ENCODE measurements at places on chromosomes 11 and 22.

GRCh38 chr11:110121204-110121603, 28.0 kb downstream of the ZC3H12C start:
- DNase-seq = no peak

- DNase-seq = no peak
Observed at GRCh38 chr22:45493286-45493771, 9.4 kb upstream of the FBLN1 start.

DNA sequence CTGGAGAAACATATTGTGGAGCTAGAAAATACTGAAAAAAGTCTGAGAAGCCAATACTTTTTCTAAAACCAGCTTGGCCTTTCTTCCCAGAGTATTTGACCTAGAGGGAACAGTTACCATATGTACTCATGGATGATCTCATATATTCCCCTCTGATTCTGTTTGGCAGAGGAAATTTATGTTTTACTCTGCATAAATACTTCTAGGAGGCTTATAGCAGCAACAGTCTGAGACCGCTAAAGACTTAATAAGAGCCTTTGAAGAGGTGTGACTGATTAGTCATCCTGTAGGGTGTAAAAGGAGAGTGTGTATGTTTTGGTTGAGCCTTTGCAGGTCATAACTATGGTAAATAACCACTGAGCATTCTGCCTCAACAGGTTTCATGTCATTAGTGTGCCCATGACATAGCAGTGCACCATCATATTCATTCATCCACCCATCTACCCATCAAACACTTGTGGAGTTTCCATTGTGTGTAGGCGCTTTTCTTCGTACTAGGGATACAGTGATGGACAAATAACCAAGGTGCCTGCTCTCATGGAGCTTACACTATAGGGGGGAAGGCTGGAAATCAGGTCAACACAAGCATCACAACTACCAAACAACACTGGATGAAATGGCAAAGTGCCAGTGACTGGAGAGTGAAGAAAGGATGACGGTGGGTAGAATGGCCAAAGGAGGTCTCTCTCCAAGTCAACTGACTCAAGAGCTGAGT, 44.5 kb downstream of the TRAF6 start:
- no peak for DNase-seq

GRCh38 chr11:11312738-11313137, 40.3 kb downstream of the CSNK2A3 start:
- no peak for DNase-seq

GRCh38 chr11:90124371-90124770, 10.1 kb upstream of the NAALAD2 start:
- DNase-seq = no peak

GRCh38 chr11:92596596-92597317, 372.1 kb downstream of the FAT3 start:
- no peak for DNase-seq

- DNase-seq = no peak
Observed at GRCh38 chr22:45337536-45337935, 27.8 kb downstream of the FAM118A start.

GRCh38 chr11:83206221-83206620, 12.7 kb downstream of the ANKRD42 start:
- no peak for DNase-seq

- no peak for DNase-seq
Observed at GRCh38 chr22:29231971-29232959, 26.6 kb downstream of the EMID1 start.

- DNase-seq = no peak
Observed at GRCh38 chr22:40021401-40022000, 26.7 kb downstream of the FAM83F start.

- DNase-seq = no peak
Observed at GRCh38 chr11:11416502-11416901, 63.5 kb upstream of the CSNK2A3 start.

DNA sequence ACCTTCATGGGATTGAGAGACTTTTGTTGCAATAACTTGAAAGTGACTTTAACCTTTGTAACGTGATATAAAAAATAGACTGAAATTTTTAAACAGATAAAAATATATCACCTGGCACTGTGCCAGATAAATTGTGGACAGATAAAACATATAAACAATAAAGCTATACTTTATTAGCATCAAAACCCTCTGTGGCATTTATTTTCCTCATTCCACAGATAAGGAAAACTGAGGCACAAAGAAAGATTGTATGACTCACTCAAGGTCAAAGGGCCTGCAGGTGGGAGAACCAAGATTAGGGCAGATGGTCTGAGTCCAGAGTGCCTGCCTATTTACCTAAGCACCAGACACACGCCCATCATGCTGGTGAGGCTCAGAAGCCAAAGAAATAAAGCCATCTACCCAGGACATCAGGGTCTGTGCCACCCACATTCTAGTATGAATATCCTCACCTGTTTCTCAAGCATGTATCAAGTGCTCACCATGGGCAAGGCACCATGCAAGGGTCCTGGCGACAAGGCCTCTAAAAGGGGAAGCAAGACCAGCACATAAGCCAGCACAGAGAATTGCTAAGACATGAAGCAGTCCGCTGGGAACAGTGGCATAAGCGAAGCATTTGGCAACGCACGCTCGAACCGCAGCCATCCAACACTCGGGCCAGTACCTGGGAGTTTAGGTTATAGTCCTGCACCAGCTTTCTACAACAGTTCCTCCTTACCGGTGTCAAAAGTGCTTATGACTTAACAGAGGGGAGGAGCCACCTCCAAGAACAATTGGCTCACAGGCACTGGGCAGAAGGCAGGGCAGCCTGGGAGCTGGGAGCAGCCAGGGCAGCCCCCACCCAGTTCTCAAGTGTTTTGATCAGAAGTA, 17.6 kb downstream of the MYH9 start:
- no peak for DNase-seq

- DNase-seq = no peak
Observed at GRCh38 chr11:537622-538430, 499 bp downstream of the LRRC56 start.

DNA sequence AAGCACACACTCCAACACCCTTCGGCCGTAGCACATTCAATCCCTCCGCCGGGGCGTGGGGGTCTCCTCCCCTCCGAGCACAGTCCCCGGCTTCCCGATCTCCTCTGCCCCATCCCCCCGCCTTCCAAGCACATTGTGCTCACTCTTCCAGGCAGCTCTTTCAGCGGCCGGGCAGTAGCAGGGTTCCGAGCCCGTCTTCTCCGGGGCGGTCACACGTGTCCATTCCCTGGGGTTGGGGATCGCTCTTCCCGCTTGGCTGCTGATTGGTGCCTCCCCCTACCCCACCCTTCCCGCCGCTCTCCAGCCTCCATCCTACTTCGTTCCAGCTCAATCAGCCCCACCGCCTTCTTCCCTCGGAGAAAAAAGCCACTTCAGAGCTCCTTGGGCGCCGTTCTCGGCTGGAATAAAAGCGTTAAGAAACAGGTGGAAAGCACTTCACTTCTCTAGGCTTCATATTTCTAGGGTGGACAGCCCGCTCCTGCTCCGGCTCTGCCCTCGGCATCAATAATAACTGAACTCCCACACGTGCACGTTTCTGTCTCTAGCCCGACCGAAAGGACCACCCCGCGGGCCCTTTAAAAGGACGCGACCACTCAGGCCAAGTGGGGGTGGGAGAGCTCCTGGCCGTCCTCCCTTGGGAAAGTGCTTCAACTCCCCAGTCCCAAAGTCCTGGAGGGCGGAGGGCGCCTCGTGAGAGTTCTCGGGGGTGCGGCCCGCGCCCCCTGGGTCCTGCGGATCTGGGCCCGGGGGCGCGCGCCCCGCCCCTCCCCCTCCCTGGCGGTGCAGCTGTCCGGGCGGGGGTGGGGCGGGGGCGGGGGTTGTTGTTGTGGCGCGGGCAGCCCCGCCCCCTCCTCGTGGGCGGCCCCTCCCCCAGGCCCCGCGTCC, 464 bp upstream of the CECR2 start:
- peak; percentile 89 for DNase-seq

DNA sequence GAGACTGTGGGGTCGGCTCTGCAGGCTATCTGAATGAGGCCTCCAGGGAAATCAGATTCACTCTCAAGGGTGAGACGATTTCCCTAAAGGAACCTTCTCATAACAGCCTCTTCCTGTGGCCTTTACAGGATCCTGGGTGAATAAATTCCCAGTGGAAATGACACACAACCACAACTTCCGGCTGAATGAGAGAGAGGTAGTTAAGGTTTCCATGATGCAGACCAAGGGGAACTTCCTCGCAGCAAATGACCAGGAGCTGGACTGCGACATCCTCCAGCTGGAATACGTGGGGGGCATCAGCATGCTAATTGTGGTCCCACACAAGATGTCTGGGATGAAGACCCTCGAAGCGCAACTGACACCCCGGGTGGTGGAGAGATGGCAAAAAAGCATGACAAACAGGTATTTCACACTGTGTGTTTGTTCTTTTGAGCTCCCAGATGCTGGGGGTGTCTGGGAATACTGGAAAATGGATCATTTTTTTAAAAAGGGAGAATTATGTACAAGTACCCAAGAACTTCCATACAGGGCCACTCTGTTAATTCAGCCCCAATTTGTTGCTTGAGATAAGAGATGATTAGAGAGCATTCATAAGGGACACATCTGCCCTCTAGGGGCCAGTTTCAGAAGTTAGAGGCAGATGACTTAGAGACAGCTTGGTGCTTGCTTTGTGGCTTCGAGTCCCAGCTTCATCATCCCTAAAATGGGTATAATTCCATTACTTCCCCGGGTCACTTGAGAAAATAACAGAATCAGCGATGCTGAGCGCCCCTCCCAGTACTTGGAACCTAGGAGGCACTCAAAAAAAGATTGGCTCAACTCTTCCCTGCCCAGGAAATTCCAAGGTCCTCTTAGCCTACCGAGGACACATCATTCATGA, 10.2 kb downstream of the SERPIND1 start:
- DNase-seq = peak; percentile 45

GRCh38 chr11:42253156-42253555, 793.7 kb upstream of the LRRC4C start:
- DNase-seq = no peak

- DNase-seq = no peak
Observed at GRCh38 chr22:40320687-40321086, 25.6 kb upstream of the ADSL start.

- DNase-seq = peak; percentile 93
Observed at GRCh38 chr11:11621573-11622339, at the start of gene GALNT18. Gene GALNT18, minus strand, starts transcription at chr11:11622005.

DNA sequence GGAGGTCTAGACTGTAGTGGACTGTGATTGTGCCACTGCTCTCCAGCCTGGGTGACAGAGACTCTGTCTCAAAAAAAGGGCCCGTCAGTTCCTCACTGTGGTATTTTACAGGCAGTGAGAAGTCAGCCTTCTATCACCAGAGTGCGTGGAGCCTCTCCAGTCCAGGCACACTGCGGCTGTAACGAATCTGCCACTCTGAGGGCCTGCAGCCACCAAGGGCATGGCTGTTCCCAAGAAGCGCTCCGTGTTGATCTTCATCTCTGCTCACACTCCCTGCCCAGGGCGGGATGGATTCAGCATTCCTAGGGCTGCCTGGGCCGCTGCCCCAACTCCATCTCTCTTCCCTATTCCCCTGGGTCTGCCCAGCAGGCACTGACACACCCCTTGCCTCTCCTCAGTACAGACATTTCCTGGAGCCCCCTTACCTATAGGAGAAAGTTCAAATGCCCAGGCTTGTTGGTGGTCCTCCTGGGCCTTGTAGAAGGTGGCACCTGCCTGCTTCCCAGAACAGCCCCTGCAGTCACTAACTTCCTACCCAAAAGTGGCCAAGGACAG, 148.4 kb downstream of the CACNA1I start:
- DNase-seq = no peak

DNA sequence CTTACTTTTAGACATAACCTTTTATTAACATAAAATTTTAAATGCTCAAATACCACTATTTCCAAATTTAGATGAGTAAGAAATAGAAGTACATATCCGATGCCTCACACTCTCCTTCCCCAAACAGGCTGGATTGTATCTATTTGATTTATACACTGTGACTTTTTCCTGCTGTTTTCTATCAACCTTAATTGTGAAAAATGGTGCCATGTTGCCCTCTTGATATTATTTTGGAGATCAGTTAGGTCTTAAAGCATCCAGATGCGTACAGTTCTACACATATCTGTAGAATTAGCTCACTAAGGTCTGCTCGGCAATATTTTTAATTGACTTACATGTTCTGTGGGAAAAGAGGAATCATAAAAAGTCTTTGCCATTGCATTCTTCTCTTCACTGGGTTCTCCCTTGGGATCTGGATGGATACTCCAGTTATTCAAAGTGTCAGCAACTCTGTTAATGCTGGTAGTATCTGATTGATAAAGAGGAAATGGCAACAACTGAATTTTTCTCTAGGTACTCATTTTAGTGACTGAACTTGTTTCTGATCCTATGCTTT, 27.2 kb downstream of the EIF3M start:
- DNase-seq = no peak

DNA sequence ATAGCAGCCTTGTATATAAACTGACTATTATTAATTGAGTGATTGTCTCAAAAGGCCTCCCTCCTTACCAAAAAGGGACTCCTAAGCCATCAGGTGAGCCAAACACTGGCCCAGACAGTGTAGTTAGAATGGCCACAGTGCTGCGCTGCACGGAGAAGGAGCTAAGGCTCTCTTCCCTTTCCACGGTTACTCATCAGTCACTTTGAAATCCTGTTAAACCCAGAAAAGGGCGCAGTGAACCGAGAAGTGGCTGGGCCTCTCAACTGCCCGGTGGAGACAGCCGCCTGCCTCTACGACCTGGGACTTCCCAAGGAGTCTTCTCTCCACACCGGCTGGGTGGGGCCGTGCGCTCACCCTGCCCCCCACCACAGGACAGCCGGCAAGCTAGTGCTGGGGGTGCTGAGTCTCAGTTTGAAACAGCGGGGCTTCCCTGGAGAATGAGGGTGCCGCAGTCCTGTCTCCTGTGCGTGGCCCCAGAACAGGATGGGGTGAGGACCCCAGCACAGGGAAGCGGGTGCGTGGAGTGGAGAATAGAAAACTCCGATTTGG, 1.3 kb downstream of the MYH9 start:
- no peak for DNase-seq

DNA sequence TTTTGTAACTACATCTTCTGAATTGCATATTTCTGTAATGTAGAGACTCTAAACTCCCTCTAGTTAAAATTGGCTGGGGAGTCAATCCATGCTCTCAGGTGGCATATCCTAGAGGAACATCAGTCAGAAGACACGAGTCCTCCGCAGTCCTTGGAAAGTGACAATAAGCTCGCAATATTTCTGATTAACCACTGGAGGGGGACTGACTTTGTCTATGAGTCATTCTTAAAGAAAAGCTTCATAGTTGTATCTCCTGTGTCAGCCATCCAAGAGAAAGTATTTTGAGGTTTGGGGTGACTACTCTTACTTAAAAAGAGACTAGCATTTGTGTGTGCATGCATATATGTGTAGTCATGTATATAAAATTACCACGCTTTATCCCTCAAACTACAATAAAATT, 60.2 kb downstream of the SLN start:
- DNase-seq = no peak

DNA sequence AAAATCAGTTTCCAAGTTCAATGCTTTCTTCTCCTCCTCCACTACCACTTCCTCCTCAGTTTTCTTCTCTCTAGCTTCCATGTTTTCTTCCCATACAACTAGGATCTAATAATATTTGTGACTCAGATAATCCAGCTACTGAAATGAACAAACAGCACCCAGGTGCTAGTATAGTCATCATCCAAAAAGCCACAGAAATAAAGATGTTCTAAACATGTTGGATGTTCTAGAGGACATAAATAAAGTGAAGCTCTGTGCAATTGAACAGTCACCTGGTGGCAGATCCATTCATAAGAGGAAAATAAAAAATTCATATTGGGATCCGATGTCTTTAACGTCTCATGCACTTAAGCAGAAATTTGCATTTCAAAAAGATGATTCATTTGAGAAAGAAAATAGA, 142.8 kb downstream of the ENTHD1 start:
- DNase-seq = no peak

- DNase-seq = no peak
Observed at GRCh38 chr11:89436071-89436470, 55.1 kb downstream of the NOX4 start.
